ENCODE measurements at places on chromosomes 13 and 19.

DNA sequence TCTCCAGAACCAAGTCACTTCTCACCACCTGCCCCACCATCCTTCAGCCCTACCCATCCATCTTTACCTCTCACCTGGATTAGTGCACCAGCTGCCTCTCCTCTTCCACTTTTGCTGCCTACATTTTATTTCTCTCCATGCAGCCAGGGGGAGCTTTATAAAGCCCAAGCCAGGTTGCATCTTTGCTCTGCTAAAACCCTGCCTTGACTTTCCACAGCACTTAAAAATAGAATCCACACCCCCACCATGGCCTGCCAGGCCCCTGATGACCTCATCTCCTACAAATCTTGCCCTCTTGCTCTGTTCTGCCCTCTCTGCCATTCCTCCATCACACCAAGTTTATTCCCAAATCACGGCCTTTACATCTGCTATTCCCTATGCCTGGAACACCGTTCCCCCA, 1.8 kb downstream of the HOOK2 start:
- DNase-seq = no peak

DNA sequence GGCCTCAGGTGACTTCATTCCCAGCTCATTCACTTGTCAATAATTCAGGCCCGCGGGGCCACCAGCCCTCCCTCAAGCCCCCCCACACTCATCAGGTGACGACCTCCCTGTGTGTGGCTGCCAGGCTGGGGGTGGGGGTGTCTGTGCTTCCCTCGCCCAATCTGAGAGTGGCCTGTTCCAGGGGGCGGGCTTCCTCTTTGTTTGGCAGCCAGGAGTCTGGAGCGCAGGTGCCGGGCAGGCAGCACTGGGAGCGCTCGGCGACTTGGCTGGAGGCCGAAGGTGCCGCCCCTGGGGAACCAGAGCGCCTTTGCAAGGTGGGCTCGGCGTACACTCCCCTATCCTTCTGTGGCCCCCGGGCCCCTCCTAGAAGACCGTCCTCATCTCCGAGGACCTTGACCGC, 5.4 kb upstream of the ZNF98 start:
- DNase-seq = no peak

GRCh38 chr13:21458451-21458812, 671 bp downstream of the ZDHHC20 start:
- DNase-seq = peak; percentile 29

DNA sequence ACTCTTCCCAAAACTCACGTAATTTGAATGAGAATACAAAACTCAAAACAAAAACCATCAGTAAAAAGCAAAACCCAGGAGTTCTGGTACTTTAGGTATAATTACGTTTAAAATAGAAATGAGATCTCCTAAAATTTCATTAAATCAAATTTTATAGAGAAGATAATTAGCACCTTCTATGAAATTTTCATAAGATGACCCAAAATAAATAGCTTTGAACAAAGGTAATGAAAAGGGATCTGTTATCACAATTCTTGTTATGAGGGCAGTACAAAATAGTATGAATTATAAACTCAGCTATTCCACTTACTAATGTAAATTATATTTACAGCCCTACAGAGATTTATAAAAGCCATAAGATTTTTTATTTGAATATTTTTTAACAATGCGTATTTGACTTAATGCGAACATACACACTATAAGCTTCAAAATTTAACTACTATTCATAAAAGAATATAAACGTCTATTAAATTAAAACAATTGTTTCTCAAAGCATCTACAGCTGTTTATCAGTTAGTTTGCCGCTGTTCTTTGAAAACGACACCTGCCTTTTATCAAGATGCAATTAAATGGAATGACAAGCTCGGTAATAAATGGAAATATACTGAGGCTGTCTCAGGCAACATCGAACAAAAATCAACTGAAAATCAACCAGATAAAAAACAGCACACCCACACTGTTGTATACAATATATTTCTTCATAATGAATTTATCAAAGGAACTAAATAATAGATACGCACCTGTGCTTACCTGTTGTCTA, 63.8 kb downstream of the KCNRG start:
- no peak for DNase-seq

GRCh38 chr19:56076498-56076897, 44.6 kb downstream of the ZNF787 start:
- no peak for DNase-seq

DNA sequence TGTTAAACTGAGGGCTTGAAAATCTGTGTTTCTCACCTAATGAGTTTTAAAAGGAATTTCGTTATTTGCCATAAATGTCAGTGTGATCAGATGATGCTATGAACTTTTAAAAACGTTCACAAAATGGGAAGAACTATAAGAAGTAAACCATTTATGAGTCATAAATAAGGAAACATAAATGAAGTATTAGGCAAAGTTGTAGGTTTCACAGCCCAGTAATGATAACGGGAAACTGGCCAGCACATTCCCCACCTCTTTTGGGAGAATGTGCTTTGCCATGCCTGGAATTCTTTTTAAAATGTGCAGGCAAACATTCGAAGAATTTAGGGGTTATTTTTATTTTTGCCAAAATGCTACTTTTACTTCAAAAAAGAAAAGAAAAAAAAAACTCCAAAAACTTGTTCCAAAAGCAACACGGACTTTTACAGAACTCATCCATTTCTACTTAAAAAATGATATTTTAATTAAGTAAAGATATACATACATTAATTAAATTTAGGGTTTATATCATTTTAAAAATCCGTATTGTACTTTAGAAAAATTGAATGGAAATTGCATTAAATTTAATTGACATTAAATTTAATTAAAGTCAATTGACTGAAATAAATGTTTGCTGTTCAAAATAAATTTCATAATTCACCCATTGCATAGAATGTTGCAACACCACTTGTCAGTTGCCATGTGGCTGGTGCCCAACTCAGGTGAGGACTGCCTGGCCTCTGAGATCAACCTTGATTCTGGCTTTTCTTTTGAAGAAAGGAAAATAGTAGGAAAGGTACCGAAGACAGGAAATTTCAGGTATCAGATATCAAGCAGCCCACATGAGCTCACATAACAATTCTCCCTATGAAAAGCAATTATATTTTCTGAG, 1198.5 kb downstream of the EFNB2 start:
- DNase-seq = no peak

DNA sequence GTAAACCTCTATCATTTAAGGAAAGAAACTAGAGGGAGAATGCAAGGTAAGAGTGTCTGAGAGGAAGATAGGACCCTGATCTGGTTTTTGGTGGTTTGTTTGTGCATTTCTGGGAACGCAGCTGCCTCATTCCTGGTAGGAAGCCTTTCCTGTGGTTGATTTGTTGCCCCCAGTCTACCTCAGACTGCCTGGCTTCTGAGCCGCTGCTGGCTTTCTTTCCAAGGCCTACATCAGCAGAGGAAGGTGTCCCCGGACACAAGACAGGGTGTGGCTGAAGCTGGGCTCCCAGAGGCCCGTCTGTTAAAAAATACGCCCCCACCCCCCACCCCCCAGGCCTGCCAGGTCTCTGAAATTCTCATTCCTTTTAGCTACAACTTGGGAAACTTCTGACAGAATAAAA, 42.6 kb downstream of the C13orf42 start:
- DNase-seq = no peak

GRCh38 chr13:77390391-77390790, 63.5 kb upstream of the MYCBP2 start:
- no peak for DNase-seq

DNA sequence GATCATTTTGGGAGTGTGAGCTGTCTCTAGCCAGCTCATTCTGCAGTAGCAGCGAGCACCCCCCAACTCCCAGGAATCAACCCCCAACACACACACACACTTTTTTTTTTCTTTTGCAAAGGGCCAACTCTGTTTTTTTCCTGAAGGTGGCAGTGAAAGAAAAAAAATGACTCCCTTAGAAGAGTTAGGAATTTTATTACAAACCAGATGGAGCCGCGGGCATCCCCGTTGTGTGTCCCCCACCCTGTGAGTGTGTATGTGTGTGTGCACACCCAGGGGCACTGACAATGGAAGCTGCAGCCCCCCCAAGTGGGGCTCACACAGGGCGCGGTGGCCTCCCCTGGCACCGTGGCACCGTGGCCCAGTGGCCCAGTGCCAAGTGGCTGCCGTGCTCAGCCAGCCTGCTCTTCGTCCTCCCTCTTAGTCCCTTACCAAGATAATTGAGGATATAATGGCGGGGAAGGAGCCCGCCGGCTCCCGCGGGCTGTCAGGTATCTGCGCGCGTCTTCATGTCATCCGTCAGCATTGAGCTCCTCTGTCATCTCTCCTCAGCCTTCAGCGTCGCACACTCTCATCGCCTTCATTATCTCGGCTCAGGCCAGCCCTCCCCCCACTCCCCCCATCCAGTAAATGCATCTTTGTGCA, 314.1 kb downstream of the ZNF536 start:
- no peak for DNase-seq

DNA sequence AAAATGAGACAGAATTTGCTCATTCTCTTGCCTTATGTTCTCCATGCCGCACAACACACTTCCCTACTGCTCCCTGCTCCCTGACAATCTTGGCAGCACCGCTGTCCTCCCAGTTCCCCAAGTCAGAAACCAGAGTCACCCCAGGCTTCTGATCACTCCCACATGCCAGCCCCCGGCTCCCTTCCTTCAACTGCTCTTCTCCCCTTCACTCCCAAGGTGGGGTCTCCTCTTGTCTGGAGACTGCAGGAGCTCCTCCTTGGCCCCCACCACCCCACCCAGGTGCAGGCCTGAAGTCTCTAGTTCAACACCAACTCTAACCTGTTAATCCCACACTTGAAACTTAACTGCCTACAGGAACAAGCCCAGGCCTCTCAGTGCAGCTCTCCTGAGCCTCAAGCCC, 16.8 kb upstream of the AKAP8 start:
- DNase-seq = no peak

DNA sequence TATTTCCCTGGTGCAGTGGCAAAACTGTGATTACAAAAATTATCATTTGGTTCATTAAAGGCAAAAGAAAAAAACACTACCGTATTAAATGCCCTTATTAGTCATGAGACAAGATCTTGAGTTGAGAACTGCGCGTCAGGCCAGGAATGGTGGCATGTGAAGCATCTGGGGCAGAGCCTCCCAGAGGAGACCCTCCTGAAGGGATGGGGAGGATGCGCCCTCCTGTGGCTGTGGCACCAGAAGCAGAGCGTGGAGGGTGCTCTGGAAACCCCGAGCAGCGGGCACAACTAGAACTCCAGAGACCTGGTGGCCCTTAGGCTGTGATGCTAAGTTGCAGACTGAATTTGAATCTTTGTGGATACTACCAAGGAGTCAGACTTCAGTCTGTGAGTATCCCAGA, 11.5 kb downstream of the CUL4A start:
- no peak for DNase-seq

DNA sequence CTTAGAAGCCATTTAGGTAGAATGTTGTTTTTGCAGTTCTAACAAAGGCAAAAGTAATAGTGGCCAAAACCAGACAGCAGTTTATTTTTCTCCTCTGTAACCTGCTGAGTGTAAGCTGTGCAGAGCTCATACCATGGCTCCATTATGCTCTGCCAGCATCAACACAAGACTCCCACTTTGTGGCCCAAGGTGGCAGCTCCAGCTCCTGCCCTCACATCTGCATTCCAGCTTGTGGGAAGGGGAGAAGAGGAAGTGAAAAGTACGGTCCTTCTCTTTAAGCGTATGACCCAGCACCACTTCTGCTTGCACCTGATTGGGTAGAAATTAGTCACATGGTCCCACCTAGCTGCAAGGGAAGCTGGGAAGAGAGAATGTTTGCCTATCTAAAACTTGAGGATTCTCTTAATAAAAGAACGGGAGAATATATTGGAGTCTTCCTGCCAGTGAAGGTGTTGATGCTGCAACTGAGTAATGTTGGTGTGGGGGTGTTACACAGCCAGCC, 19.2 kb downstream of the ADGRE1 start:
- no peak for DNase-seq

- no peak for DNase-seq
Measured at GRCh38 chr13:96822895-96823294, 171.4 kb downstream of the OXGR1 start.

DNA sequence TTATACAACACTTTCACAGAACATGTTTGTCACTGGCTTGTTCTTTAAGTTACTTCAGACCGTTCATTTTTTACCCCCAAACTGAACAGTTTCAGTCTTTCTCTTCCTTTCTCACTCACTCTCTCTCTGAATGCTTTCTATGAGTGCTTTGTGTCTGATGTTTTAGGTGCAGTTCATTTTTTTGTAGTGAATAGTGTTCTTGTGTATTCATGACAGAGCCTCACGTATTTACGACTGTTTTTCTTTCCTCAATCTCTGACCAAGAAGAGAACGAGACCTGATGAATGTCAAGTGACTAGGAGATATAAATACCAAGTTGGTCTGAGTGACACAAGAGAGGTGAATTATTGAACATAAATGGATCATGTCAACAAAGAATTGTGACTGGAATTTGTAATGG, 1525.0 kb upstream of the MIR17HG start:
- no peak for DNase-seq

DNA sequence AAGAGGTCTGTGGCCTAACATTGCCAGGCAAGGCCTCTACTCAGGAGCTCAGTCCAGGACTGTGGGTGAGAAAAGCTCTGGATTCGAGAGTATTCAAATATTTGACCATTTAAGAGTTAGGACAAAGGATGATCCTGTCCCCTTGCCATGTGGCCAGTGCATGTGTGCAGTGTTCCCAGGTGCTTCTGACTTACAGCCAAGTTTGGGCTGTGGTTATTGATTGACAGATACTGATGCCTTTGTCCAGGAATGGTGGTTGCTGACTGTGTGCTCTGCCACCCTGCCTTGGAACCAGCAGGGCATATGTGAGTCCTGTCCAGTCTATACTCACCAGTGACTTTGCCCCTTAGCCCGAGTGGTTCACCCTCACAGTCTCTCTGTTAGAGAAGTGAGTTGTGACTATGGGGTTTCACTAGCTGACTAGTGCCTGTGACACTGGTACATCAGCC, 51.9 kb downstream of the GARRE1 start:
- no peak for DNase-seq

DNA sequence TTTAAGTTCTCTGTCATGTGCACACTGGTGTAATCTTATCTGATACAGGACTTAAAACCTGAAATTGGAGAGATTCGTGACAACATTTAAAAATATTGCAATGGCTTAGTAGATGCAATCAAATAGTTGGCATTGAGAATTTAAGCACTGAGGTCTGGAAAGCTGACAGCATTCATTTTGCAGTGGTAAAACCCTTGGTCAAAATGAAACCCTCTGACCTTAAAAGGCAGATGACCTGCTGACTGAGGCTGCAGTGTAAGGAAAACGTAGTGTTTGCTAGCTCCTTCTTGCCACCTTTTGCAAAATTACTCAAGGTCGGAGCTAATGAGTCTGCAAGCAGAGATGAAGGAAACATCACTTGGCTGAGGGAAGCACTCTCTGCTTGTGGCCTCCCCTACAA, 150.6 kb downstream of the KCTD12 start:
- no peak for DNase-seq
